ENCODE measurements at places on chromosomes 16 and 17.
A peak's percentile ranks its signal among the peaks of the same experiment; 100 is the strongest.

- DNase-seq, result no peak
Observed at GRCh38 chr17:39123627-39124026, 27.8 kb downstream of the PLXDC1 start.

GRCh38 chr16:71726476-71727315 lies 2.2 kb upstream of the PHLPP2 start:
- no peak for DNase-seq

DNA sequence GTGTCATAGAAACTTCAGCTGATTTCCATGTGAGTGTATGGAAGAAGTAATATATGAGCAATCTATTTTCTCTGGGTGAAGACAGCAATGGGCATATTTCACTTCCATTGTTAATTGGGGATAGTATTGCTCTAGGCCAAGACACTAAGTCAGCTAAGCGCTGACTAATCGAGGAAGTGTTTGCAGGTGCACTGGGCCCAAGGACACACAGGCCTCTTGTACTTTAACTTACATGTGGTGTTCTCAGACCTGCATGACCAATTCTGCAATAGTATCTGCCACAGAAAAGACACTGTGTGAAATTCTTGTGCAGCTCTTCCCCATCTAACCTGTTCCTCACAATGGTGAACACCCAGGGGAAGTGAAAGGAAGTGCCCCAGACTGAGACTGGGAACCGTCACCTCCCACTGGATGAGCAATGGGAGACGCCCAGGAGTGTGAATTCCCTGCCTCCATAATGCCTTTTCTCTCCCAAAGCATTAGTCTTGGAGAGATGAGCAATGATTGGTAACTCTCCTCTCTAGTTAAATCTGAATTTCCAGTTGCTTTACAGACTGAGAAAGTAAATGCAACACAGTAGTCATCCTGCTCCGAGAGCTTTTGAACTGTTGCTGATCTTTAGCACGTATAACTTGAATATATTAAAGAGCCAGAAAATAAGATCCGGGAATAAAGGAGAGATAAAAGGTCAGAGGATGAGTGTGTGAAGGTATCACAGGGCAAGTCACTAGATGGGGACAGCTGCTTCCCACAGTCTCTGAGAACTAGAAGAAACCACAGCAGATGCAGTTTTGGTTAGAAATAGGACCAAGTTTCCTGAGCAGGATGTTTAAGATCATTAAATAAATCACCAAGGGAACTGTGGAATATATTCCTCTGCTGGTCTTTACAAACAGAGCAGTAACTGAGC lies 82.6 kb downstream of the CDK5R1 start:
- no peak for DNase-seq

DNA sequence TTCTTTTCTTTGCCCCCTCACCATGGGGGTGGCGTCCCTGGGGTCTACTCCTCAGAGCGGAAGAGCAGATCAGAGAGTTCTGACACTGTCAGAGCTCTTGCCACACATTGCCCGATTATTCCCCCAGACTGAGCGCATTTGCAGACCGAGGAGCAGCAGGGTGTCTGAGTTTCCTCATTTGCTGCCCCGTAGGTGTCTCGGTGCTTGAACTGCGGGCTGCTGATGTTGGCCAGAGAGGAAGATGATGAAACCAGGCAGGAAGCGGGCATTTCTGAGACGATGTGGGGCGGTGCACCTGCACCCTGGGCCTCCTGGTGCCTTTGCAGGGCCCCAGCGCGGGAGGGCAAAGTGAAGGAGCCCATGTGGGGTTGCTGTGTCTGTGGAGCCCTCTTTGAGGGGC lies 55.2 kb downstream of the ARSG start:
- no peak for DNase-seq

DNA sequence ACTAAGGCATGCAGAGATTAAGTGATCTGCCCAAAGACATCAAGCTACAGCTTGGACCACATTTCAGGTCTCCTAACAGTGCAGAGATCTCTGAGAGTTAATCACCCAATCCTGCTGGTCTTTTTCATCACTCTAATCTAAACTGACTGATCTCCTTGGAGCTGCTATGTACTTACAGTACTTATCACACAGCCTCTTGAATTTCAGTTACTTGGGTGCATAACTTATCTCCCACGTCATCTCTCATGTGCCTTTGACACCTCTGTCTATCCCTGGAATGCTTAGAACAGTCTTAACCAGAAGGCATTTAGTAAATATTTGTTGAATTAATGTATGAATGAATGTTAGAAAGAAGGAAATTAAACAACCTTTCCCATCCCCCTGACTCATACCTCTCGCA lies 139.0 kb downstream of the SNX11 start:
- DNase-seq, result no peak

DNA sequence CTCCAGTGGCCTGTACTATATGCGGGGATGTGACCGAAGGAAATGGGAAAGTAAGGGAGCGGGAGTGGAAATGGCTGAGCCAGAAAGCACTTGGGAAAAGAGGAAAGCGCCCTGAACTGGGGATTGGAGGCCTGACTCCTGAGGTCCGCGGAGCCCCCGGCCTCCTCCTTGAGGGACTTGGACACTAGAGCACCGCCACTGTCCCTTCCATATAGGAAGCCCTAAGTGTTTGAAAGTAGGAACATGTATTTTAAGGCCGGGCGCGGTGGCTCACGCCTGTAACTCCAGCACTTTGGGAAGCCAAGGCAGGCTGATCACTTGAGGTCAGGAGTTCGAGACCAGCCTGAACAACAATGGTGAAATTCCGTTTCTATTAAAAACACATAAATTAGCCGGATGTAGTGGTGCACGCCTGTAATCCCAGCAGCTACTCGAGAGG lies 530 bp upstream of the ZDHHC7 start:
- DNase-seq, result no peak

DNA sequence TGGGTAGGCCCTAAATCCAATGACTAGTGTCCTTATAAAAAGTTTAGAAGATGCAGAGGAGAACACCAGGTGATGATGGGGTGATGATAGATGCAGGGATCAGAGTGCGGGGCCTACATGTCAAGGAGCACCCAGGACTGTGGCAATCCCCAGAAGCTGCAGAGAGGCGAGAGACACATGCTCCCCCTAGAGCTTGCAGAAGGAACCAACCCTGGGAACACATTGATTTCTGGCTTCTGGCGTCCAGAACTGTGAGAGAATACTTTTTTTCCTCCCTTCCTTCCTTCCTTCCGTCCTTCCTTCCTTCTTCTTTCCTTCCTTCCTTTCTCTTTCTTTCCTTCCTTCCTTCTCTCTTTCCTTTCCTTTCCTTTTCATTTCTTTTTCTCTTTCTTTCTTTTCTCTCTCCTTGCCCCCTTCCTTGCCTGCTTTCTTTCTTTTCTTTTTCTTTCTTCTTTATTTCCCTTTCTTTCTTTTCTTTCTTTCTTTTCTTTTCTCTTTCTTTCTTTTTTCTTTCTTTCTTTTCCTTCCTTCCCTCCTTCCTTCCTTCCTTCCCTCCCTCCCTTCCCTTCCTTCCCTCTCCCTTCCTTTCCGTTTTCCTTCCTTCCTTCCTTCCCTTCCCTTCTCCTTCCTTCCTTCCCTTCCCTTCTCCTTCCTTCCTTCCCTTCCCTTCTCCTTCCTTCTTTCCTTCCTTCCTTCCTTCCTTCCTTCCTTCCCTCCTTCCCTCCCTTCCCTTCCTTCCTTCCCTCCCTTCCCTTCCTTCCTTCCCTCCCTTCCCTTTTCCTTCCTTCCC lies 134.3 kb downstream of the HAPSTR1 start:
- DNase-seq, result peak; percentile 52

- peak; percentile 3 for DNase-seq
Observed at GRCh38 chr16:57589374-57589773, 39.1 kb upstream of the ADGRG1 start.

- DNase-seq, result peak; percentile 74
Observed at GRCh38 chr16:70635336-70636016, 10.9 kb upstream of the IL34 start.

- no peak for DNase-seq
Observed at GRCh38 chr16:73186752-73187601, 139.0 kb upstream of the ZFHX3 start.

DNA sequence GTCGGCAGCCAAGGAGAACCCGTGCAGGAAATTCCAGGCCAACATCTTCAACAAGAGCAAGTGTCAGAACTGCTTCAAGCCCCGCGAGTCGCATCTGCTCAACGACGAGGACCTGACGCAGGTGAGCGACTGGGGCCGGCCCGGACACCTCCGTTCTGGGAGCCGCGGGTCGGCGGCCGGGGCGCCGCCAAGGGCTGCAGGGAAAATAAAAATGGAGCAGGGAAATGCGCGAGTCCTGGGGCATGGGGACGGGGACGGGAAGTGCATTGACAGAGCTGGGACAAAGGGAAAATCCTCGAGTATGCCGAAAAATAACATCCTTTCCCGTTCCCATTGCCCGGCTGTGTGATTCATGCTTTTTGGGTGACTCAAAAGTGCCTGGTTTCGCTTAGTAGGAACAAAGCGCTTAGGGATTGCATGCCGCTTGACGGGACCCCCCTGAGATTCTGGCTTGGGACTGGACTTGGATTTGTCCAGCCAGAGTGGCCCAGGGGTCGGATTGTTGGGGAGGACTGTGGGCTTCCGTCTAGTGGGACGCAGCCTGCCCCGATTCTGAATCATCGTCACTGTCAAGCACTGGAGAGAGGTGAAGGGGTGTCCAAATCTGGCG lies 699 bp downstream of the MPRIP start:
- no peak for DNase-seq

GRCh38 chr16:65195998-65196397 lies 74.1 kb upstream of the CDH11 start:
- DNase-seq, result no peak

DNA sequence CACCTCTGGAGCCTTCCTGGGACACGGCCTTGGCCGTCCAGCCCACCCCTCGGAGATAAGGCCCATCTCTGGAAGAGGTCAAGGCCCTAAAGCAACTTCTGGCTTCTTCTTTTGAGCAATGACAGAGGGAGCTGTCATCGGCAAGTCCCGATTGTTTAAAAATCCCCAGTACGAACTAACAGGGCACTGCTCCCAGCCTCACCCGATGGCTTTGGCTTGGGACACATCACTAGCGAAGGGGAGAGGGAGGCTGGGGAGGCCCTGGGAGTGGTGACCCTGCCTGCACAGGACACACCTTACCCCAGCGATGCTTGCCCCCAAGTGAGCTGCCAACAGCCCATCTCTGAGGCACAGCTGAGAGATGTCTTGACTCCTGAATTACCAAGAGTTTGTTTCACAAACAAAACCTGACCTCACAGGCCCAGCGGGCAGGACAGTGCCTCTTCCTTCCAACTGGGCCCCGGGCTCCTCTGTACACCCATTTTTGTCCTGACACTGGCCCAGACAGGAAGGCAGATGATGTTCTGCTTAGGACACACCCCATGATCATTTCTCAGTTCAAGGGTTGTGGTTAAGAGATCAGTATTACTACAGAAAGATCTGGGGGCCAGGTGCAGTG lies 4.8 kb downstream of the SYNGR2 start:
- no peak for DNase-seq

DNA sequence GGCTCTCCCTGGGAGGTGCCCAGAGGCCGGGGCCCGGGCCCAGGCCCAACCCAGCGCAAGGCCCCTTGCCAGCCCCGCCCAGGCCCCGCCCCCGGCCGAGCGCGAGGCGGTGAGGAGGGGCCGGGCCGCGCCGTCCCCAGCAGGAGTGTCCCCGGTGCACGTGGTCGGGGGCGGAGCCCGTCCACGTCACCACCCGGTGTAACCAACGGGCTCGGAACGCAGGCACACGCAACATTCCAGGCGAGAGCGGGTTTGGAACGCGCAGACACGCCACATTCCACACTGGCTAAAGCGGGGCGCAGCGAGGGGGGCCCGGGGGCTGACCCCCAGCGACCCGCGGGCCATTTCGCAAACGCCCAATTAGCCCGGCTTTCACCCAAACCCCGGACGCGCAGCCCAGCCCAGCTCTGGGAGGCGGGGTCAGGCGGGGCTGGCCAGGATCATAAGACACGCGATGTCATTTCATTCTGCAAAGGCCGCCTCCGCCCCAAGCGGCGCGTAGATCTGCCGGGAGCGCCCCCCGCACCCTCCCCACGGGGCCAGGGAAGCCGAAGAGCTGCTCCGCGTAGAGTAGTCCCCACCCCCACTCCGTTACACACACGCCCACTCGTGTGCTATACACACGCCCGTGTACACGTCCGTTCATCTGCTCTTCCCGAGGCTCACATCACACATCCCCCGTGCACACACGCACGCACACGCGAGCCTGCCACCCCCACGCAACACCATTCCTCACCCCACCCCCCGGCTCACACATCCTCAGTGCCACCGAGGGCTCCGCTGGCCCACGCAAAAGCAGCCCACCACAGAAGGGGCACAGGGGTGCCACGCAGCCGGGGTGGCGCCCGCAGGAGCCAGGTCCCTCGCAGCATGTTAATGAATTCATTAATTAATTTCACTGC lies 1.0 kb downstream of the MNT start:
- DNase-seq, result peak; percentile 99

- DNase-seq, result peak; percentile 52
Observed at GRCh38 chr16:77330332-77331042, 104.3 kb downstream of the ADAMTS18 start.

DNA sequence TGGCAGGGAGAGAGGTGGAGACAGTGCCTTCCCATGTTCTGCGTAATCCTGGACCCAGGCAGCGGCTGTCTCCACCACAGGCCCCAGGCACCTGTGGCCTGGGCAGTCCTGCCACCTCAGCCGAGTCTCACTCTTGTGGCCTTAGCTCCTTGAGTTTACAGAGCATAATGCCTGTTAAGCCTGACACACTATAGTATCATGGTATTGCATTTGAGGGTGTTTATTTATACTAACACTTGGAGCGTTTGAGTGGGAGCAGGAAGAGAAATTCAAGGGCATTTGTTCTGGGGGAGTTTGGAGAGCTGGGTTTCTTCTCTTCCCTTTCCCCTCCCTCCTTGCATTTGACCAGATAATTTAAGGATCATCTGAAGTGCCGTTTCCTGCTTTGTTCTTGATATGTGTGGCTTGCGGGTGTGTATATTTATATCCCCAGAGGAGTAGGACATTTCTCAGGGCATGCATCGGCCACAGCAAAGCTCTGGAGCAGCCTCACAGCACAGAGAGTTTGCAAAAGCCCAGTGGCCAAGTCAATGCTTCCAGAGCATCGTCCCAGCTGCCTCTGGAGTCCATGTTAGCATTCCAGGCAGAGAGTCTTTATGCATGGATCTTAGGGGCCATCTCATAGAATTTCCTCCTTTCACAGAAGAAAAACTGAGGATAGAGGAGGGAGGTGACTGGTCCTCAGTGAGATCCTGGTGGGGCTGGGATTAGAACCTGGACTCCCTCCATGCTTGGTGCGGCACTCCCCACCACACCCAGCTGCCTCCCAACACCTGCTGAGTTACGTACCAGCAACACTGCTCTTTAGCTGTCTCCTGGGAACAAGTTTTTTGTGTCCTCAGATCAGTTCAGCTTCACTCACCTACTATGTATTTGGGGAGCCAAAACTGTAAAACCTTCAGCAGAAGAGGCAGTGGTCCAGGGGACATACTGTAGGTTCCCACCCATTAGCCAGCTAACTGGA lies 222.8 kb downstream of the CCDC182 start:
- no peak for DNase-seq

DNA sequence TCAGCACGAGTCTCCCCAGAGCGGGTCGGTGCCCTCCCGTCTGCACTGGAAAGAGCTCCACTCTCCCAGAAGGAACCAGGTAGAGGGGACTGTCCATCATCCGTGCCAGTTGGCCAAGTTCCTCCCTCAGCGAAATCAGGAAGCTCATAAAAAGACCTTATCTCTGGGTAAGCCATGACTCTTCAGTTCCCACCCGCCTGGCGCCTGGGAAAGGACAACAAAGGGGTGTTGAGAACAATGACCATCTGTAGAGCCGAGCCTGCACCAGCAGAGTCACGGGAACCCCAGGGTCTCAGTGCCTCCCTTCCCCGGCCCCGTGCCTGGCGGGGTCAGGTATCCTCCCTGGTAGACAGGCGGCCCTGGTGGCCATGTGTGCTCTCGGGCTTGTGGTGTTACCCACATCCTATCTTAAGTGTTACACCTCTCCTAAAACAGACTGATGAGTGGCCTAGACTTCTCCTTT lies 190.7 kb downstream of the AXIN2 start:
- DNase-seq, result peak; percentile 53

GRCh38 chr17:59753522-59754467 lies 46.3 kb downstream of the VMP1 start:
- DNase-seq, result no peak
